ENCODE measurements at places on chromosomes 7 and 10. TPM values are rescaled to one million over a fixed set of nuclear protein-coding genes. Genes with fewer than 3 reads are reported as not detected.

NODAL gene
- total RNA-seq, result 0.43 TPM

ITPRID1 gene
- not detected for total RNA-seq

ABCB4 gene
- total RNA-seq, result 0.36 TPM

PDIA4 gene
- 284 TPM for total RNA-seq

NRAP gene
- not detected for total RNA-seq

IMMP2L gene
- total RNA-seq, result 13.9 TPM

DNAJC1 gene
- total RNA-seq, result 67.1 TPM

PRKG1 gene
- total RNA-seq, result 2.8 TPM

TRIM73 gene
- total RNA-seq, result 6.1 TPM
